Right cardiac atrium (tissue), 5 donors: ENCODE measurements at places on chromosomes 12 and 14.

DNA sequence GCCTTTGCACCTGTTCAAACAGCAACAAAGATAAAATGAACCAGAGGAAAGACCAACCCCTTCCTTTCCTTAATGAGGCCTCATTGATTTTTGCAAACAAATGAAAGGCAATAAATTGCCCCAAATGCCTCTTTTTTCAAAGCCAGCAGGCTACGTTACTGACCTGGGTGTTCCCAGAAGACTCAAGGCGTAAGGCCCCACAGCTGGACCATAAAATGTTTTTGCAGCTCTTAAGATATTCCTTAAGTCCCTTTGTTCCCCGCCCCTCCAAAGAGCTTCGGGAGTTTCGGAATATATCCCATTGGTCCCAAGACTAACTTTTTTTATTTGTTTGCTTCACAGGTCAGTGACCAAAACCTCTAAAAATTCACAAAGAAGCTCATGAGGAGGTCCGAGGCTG is 462.9 kb upstream of the PRICKLE1 start:
- no peak for DNase-seq

DNA sequence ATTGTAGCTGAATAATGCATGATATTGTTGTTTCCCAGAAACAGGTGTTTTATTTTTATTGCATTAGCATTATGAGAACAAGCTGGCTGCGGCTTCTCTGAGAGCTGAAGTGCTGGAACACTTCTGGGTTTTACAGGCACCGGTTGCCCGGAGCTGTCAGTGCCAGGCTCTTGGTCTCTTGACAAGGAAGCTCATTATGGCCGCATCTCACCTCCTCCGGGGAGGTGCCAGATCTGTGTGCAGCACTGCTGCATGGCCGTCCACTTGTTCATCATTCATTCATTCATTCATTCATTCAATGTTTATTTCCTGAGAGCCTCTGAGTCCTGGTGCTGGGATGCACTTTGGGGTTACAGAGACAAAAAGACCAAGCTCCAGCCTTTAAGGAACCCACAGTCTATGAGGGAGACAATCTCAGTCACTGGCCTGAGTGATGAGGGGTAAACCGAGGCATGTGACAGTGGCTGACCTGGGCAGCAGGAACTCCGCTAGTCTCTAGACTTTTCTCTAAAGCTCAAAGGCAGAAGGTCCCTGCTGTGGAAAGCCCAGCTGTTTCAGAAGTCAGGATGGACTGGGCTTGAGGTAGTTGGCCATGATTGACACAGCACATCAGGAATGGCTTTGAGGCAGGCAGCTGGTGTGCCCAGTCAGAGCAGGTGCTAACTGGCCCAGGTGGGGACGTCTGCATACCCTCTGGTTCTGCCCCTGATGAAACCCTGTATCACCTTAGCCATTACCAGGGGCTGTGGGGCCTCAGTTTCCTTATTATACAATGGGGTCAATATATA is 181.0 kb downstream of the ADGRD1 start:
- DNase-seq: no peak

DNA sequence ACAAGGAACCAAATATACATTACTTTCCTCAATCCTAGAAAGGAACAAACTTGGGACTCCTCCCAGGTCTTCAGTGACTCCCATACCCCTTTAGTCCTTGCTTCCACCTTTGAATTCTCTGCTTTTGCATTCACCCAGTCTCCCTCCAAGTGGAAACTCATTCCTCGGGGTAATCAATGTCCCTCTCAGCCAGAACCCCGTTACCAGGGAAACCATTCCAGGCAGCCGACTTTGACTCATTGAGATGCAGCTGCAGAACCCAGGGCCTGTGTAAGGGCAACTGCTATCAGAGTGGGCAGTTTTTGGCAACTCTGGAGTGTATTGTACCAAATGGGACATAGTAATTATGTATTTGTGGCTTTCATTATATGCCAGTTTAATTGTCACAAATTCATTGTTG is 186.2 kb downstream of the NRXN3 start:
- DNase-seq: no peak

- no peak for DNase-seq
These were observed 318.4 kb downstream of the SYT1 start for GRCh38 chr12:79183003-79183402.

- DNase-seq: no peak
These were observed 88.4 kb upstream of the PRKD1 start for GRCh38 chr14:30016002-30016401.
